ENCODE measurements at places on chromosomes 7 and 10.

GRCh38 chr10:5758927-5759326 lies 54.3 kb downstream of the GDI2 start:
- DNase-seq = no peak

DNA sequence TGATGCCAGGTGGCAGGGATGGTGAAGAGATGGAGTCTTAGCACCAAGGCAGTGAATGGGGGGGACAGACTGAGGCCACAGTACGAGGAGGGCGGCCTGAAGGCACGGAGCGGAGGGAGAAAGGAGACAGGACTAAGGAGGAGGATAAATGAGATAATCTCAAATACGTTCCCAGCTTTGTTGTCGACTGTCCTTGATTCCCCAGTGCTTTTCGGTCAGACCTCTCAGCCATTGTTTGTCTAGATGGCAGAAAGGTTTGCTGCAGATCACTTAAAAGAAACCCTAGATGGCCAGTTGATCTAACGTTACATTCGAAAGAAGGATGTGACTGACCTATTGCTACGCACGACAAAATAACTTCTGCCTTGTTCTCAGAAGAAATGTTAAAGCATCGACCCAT lies 479.0 kb downstream of the GATA3 start:
- no peak for DNase-seq

GRCh38 chr7:37916673-37917660 lies at the start of gene SFRP4:
Gene SFRP4, minus strand, starts transcription at chr7:37916817. Its CDS starts 280 bp downstream, at chr7:37916537.
- no peak for DNase-seq

DNA sequence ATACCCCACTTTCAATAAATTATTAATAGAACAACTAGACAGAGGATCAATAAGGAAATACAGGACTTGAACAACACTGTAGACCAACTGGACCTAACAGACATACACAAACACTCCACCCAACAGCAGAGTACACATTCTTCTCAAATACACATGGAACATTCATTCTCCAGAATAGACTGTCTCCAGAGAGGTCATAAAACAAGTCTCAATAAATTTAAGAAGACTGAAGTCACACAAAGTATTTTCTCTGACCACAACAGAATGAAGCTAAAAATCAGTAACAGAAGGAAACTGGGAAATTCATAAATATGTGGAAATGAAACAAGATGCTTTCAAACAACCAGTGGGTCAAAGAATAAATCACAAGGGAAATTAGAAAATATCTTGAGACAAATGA lies 119.8 kb downstream of the SMURF1 start:
- no peak for DNase-seq

GRCh38 chr7:69078997-69079769 lies 519.1 kb upstream of the AUTS2 start:
- DNase-seq = no peak

DNA sequence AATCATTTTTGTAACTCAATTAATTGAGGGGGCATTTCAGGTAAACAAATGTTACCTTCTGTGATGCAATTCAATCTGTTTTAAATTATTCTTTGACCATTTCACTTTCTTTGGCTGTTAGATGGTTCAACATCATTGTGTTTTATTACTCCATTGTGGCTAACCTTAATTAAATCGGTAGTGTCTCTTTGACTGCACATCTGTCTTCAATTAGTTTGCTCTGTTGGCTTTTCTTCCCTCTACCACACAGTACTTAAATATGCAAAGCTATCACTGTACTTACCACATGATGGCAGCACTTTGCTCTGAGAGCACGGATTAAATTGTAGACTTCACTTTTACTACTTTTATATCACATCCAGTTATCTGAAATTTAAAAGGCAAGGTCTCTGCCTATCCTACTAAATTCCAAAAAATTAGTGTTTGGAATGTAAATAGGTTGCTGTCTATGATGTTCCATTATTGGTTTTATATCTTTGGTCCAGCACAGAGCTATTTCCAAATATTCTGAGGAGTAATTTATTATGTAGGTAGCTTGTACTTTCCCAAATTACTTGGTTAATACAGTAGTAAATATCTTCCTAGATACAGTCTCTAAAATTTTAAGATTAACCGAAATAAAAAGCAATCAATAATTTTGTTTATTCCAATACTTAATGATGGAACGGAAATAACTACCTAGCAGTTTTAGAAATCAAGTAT lies 352.0 kb downstream of the PCLO start:
- DNase-seq = no peak

DNA sequence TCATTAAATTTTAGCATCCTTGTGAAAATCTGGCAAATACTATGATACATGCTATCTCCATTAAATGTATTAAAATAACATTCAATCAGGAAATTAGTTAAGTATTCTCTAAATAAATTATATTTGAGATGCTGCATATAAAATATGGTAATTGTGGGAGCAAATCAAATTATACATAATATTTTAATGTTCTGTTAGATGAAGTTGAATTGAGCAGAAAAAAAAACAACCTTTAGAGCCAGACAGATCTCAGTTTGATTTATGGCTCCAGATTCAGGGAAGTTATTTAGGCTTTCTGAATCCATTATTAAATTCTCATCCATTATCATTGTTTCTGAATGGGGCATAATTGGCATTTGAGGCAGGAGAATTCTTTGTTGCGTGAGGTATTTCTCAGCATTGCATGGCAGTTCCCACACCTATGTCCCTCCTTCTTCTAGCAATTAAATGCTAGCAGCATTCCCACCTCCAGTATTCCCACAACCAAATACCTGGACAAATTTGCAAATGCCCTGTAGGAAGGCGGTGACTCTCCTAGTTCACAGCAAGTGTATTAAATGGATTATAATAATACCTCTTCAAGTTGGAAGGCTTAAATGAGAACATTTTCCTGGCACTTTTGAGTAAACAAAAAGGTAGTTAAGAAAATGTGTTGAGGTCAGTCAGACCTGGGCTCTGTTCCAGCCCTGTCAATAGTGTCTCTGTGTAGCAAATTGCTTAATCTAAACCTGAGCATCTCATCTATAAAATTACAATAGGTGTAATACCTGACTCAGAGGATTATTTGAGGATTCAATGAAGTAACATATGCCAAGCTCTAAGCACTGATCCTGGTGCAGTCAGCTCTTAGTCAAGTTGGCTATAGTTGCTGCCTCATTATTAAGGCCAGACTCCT lies 108.9 kb downstream of the RNLS start:
- DNase-seq = no peak

DNA sequence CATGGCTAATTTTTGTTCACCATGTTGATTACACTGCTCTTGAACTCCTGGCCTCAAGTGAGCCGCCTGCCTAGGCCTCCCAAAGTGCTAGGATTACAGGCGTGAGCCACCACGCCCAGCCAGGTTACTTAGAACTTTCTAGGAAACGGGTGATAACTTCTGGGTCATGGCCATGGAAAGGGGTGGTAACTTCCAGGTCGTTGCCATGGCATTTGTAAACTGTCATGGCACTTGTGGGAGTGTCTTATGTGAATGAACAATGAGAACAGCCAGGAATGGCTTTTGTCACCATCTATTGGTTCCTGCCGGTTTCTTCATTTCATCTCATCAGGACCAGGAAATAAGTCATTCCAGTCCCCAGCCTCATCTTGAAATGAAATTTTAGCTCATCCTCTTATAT lies 120.9 kb downstream of the SLC16A9 start:
- no peak for DNase-seq

- DNase-seq = no peak
Observed at GRCh38 chr7:34550996-34551395, 107.0 kb upstream of the NPSR1 start.

GRCh38 chr7:73435471-73436009 lies 2.0 kb downstream of the FZD9 start:
- DNase-seq = no peak

DNA sequence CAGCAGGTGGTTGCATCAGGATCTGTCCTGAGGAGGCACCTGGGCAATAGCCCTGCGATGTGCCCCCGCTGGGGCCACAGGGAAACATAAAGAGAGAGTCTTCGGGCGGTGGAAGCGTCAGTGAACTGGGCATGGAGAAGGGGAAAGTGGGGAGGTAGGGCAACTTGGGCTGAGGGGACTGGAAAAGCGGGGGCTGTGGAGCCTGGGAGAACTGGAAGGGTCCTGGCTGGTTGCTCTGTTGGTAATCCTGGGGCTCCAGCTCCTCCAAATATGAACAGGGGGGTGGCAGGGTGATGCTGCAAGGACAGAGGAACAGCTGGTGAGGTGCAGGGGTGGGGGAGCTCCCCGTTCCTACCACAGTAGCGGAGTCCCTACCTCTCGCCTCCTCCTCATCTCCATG lies 5.2 kb downstream of the NOBOX start:
- no peak for DNase-seq

GRCh38 chr7:38462819-38463218 lies 168.4 kb downstream of the AMPH start:
- DNase-seq = no peak

DNA sequence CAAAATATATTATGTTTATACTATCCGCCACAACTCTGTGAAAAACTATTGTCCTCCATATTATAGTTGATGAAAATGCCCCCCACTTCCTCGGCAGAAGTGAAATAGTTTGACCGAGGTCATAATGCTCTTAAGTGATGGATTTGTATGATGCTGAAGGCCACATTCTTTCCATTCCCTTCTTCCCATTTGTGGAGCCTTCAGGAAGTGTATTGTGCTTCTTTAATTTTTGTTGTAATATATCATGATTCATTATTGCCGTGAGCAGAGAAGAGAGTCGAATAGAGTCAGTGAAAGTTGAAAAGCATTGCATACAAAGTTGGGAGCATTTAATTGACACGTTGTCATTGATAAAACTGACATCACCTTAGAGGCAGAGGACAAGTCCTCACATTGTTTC lies 460.3 kb downstream of the SUGCT start:
- no peak for DNase-seq

- no peak for DNase-seq
Observed at GRCh38 chr10:88657901-88658300, 6.3 kb upstream of the LIPF start.

DNA sequence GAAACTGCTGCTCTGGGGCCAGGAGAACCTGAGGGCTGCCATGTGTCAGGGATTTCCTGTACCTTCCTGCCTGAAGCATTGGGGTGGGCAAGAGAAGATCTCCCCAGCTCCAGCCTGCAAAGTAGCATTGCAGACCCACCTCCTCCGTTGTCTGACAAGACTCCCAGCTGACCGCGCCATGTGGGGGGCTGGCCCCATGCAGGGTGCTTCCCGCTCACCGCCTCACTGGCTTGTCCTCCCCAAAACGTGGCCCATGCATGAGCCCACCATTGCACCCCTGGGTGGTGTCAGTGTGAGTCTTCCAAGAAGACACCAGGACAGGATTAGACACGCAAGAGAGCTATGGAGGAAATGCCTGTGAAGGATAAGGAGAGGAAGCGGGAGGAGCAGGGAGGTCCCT lies 68.3 kb downstream of the ABRAXAS2 start:
- no peak for DNase-seq

- no peak for DNase-seq
Observed at GRCh38 chr10:133058331-133059092, 29.2 kb upstream of the ADGRA1 start.

DNA sequence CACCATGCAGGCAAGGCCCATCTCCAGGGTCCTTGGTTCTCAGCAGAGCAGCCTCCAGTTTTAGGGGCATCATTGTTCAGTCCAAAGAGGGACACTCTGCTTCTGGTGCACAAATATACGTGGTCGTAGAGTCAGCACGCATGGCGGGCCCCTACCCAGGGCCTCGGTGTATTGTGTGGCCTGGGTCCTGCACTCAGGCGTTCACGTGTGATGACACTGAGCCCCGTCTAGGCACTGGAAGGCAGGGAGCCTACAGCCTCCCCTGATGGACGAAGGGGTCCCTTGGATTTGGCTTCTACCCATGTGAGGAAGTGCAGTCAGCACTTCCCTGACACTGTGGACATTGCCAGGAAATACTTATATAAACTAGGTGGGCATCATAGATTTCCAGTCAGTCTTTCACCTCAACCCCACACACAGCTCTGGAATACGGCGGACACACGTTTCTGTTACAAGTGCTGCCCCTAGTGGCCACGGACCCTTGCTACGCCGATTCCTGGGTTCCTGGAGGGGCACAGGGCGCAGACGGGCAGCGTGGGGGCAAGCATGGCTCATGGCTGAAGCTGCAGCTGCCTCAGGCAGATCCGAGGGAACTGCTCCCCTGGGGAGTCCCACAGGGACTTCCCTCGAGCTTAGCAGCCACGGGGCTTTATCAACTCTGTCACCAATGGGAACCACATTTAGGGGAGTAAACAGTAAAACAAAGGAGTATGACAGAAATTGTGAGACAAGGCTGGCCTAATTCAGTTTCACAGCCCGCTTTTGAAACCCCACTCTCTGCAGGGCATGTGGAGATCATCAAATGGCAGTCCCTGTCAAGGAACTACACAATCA lies 25.4 kb downstream of the AIFM2 start:
- DNase-seq = no peak

DNA sequence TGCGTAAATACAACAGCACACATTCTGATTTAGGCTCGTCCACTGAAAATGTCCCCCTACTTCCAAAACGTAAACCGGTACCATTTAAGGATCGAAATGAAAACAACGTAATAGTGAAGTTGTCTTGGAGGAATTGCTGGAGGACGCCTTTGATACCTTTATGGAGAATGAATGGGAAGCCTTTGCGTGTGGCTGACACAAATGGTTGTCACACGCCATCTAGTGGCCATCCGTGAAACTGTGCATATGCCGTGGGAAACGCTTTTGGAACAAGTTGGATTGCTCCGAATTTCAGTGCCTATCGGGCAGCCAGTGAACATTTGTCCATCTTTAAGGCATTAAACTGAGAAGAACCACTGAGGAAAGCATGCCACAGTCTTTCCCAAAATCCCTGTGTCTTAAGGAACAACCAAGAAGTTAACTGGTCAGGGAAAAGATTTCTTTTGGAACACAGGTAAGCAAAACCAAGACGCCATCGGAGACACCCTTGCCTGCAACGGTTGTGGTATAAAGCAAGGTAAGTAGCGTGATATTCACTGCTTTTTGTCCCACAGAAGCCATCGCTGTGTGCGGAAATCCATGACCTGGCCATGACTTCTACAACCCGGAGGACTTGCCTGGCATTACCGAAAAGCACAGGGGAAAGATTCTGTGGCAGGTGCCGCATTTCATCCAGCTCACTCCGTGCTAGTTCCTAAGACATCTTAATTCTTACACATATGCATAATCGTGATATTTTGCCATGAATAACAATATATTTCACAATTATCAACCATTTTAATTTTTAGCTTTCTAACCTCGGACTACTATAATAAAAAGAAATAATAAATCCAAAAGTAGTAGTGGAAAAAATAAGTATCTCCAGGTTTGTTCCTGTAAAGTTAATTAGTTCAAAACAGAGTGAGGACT lies 100.6 kb downstream of the FAM204A start:
- peak; percentile 25 for DNase-seq

DNA sequence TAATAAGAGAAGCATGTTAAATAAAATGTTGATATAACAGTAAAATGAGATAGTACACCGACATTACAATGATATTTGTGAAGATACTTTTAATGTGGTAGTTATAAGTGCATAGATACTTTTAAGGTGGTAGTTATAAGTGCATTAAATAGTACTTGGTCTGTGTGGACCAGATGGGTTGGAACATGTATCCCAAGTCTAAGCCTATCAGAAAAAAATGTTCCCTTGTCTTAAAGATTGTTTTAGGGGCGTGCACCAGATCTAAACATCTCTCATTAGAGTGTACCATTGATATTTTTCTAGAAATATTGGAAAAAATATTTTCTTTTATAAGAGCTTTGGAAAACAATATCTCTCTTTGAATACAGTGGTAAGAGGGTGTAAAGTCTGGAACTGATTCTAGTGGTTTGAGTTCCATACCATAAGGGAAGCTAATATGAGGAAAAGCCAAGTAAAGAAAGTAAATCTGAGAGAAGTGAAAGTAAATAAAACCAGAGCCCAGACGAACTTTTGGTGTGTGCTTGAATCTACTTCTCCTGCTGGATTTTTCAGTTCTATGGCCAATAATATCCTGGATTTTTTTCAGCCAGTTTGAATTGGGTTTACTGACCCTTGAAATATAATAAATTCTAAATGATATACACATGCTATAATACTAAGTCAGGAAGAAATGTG lies 175.3 kb downstream of the MBL2 start:
- no peak for DNase-seq
